ENCODE measurements at places on chromosomes 6 and 20.

GRCh38 chr6:9467741-9468140 lies 947.1 kb downstream of the TFAP2A start:
- no peak for DNase-seq

DNA sequence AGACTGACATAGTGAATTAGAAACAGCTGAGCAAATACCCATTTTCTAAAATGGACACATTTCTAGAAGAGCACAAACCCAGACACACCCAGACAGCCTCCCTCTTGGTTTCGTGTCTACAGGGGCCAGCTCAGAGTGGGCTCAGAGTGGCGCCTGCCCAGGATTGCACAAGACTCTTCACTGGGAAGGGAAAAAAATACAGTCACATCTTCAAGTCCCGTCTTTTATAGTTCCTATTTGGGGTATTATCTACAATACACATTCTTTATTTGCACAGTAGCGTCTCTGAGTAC lies 246.1 kb upstream of the AFDN start:
- no peak for DNase-seq

DNA sequence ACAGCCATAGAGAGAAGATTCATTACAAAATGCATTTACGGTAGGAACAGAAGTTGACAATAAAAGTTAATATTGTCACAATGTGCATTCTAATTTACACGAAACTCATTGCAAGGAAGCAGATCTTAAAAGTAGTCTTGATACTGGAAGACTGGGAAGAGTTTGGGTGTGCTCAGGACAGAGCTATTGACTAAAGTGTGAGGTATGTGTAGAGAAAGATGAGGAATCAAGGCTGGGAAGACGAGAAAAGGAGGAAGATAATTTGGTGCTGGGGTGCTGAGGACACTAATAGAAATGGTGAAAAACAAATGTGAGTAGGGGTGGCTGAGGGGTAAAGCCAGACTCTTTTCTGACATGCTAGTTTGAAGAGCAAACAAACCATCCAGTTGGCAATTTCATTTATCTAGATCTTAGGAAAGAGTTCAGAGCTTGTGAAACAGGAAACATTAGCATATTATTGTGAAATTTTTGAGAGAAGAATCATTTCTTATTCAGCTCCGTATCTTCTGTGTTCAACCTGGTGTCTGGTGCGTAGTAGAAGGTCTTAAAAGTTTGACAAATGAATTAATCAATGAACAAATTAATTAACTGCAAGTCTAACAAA lies 72.7 kb downstream of the ELOVL4 start:
- DNase-seq, result no peak

DNA sequence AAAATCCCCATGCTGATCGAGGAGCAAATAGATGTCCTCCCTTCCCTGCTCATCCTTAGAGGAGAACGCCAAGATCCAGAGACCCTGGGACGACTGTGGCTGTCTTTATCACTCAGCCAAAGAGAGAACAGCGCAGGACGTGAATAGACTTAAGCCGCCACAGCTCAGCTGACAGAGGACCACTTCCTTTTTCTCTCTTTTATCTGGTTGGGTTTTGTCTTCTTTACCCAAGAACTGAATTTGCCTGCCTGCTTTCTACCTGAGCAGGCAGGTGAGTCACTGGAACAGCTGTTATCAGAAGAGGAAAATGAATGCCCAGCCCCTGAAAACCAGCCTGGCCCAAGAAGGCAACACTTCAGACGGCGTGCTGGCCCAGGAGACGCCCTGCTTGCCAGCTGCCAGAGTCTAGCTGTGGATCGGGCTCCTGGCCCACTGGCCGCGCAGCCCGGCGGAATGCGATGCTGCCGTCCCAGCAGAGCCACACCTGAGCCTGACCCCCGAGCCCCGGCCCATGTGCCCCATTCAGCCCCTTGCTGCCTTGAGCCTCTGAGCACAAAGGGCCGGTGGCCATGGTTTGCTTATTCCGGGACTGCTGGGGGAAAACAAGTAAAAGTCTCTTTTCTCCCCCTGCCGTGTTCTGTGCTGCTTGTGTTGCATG lies 82.1 kb downstream of the TCP11 start:
- no peak for DNase-seq

DNA sequence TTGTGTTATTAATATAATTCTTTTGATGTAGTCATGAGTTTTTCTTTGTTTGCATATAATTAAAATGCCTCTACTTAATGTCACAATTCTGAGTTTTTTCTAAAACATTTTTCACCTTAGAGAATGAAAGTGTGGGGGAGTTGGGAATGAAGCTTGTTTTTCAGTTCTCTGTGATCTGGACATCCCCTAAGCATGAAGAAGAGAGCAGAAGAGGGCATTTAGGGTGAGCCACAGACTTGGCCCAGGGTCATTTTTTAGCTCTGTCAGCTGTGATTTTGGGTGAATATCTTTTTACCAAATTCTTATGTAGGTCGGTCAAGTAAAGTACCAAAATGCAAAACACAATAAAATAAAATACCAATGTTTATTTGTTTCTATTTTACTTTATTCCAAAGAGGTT lies 3.9 kb downstream of the OTOR start:
- no peak for DNase-seq

DNA sequence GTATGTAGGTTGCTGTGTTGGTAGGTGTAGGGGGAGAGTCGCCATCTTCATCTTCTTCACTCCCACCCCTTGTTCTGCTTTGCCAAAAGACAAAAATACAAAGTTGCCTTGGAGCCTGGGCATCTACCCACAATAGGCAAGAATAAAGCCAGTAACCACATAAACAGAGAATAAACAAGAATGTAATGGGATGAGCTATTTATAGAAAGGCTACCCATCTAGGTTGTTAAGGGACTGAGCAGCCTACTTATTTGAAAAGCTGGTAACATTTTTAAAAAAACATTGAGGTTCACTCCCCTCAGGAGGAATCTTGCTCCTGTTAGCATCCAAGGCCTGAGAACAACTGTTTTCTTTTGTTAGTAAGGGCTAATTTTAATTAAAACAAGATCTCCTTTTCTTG lies 301.4 kb upstream of the STXBP5 start:
- DNase-seq, result no peak

- DNase-seq, result no peak
Measured at GRCh38 chr6:31090973-31091364, 21.4 kb downstream of the C6orf15 start.

- peak; percentile 89 for DNase-seq
Measured at GRCh38 chr20:19757487-19758132, 448 bp upstream of the RIN2 start.

DNA sequence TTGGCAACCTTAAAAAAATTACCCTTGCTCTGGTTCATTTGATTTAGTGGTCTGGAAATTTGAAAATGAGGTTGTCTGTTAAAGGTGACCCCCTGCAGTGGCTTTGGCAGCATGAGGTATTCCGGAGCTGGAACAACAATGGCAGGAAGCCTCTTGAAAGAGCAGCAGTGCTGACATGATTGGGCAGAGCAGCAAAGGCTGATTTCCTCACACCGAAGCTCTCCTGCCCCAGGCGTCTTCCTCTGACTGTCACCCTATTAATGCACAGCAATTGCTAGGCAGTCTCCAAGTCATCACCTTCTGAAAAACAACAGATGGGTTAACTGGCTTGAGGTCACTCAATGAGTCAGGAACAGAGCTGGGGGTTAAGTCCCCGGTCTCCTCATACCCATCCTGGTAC lies 241.8 kb upstream of the MMS22L start:
- DNase-seq, result no peak

DNA sequence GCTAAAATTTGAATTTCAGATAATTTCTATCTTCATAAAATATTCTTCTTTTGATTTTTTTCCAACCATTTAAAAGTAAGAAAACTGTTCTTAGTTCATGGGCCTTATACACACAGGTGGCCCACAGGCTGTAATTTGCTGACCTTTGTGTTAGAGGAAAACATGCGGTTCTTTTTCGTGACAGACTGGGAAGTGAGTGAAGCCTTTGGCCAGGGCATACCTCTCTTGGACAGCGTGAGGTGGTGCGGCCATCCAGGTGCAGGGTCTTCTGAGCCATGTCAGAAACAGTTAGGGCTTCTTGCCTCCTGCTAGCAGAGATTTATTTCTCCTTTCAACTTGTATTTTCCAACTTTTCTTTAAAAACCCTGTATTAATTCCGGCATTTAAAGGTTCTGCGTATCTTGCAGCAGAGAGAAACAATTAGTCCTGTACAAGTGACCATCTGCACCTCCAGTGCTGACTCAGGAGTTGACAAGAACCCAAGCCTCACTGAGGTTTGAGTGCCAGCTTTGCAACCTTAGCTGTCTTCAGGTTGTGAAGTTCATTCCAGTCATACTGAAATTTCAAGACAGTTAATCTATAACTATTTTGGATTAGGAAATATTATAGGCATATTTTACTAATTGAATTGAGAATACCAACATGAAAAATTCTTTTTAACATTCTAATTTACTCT lies 177.8 kb downstream of the LY86 start:
- DNase-seq, result no peak

DNA sequence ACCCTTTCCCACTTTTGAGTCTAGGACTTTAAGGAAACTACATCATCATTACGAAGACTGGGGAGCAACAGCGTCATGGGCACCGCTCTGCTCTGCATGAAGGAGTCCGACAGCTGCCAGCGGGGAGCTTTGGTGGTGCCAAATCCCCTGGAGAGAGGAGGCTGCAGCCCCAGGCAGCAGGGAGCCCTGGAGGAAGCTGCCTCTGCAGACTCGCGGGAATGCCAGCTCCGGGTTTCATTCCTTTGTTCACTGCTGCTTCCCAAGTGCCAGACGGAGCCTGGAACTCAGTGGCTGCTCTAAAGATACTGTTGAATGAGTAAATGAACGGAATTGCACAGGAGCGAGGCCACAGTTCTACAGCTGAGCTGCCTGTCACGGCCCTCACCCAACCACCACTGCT lies 196.5 kb upstream of the THBS2 start:
- DNase-seq, result no peak

DNA sequence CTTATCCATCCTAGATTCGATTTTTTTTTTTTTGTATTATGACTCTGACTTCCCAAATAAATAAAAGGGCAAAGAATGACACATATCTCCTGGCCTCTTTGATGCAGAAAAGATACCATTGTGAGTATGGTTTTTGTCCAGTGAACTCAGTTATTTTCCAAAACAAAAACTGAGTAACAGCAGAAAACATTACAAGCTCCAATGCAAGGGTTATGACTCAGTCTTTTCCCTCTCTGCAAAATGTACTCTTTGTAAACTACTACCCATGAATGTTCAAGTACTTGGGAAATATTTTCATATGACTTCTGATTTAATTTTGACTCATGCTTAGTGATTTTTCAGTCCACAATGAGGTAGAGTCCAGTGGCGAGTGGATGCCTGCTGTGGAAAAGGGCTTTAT lies 355.3 kb downstream of the RNF144B start:
- no peak for DNase-seq

DNA sequence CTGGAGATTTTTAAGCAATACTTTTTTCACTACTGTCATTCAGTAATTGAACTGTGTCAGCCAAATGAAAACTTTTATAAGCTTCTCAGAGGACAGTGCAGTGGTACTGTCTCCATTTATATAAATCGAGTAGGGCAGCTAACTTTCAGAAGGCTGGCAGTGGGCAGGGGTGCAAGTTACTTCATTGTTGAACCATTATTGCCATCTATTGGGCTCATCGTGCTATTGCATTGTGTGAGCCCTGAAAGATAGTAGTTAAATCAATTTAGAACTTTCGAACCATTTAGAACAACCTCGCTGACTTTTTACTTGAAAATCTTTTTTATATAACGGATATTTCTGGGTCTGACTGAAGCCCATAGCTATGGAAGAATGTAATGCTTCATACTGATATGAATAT lies 347.8 kb upstream of the PLCB4 start:
- peak; percentile 44 for DNase-seq

- peak; percentile 14 for DNase-seq
Measured at GRCh38 chr6:70312165-70312745, 9.4 kb upstream of the COL9A1 start.

- no peak for DNase-seq
Measured at GRCh38 chr6:146997062-146997461, 207.2 kb upstream of the STXBP5 start.

DNA sequence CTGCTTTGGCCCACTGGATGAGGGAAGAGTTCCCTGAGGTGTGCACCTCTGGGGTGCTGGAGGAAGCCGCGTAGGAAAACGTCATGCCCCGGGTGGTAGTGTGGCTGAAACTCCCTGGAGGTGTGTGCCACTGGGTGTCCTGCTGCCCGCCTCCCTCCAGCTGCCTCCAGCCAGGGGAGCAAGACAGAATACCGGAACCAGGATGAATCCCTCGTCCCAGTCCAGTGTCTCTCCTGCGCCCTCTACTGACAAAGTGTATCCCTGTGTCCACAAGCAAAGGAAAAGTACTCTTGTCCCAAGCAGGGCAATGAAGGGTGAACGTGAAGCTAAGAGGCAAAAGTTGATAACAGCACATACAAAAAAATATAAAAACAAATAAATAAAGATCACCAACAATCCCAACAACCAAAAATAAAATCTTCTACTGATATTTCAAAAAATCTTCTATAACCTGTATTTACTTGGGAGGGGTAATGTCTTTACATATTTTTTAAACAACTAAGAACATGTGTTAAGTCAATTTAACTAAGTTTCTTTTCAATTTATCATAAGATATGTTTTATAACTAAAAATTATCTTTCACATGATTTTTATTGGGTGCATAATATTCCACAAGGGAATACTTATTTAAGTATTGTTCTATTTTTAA lies 437.6 kb downstream of the MAFB start:
- peak; percentile 51 for DNase-seq

- DNase-seq, result no peak
Measured at GRCh38 chr6:6962699-6963098, 145.1 kb upstream of the RREB1 start.

DNA sequence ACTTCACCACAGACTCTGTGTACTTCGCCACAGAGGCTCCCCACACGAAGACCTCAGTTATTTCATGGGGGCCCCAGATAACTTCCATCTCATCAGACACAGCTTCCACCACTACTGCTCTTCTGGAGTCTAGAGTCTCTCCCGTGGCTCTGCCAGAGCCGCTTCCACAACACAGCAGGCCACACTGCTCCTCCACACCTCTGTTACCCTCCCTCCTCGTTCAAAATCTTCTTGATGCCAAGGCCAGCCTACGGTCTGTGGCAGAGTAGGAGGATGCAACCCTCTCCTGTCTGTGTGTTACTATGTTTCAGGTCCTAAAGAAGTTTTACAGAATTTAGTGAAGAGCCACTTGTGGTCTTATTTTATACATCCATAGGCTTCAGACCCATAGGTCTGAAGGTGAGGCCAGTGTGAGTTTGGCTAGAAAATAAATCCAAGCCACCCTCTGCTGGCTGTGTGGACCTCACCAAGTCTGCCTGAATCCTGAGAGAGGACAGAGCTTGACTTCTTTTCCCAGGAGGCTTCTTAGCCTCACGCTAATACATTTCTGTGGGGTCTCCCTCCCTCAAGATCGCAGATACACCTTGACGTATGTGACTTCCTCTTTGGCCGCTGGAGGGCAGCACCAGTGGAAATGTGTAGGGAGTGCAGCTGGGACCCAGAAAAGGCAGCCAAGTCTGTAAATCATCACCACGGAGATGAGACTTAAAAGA lies 197.7 kb downstream of the FAXC start:
- DNase-seq, result peak; percentile 11

GRCh38 chr6:121492536-121492935 lies 57.1 kb downstream of the GJA1 start:
- no peak for DNase-seq

GRCh38 chr6:24949020-24949569 lies 13.3 kb upstream of the RIPOR2 start:
- no peak for DNase-seq
